ENCODE measurements at places on chromosomes 11 and 22.

DNA sequence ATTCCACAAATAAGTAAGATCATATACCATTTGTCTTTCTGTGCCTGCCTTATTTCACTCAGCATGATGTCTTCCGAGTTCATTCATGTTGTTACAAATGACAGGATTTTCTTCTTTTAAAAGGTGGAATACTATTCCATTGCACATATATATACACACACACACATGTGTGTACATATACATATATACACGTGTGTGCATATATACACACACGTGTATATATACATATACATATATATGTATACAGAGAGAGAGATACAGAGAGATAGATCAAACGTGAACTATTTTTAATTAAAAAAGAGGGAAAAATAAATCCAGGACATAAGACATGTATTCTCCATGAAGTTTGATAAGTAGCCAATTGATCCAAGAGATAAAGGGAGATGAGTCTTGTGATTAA lies 108.1 kb downstream of the TRPC6 start:
- no peak for DNase-seq

GRCh38 chr11:110951037-110951949 lies 239.1 kb upstream of the ARHGAP20 start:
- DNase-seq: no peak

GRCh38 chr11:44868455-44869421 lies 81.9 kb downstream of the TP53I11 start:
- DNase-seq: no peak

DNA sequence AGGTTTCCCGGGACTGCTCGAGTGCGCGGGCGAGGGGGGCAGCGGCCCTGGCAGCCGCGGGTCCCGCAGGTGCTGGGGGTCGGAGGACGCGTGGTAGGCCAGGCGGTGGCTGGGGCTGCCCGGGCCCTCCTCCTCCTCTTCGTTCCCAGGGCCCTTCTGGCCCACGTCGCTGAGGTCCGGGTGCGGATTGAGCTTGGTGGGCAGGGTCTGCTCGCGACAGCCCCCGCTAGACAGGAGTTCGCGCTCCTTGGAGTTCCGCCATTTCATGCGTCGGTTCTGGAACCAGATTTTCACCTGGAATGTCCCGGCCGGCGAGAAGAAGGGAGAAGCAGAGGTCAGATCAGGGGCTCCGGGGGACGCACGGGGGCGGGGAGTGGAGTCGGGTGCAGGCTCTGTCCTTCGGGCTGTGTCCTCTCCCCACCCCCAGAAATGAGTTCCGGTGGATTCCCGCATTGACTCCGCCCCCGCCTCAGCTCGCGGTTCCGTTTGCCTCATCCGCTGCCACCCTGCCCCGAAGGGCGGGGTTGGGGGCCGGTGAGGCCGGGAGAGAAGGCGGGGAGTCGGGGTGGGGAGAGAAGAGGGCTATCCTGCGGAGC lies 3.9 kb downstream of the DBX1 start:
- DNase-seq: peak; percentile 74

DNA sequence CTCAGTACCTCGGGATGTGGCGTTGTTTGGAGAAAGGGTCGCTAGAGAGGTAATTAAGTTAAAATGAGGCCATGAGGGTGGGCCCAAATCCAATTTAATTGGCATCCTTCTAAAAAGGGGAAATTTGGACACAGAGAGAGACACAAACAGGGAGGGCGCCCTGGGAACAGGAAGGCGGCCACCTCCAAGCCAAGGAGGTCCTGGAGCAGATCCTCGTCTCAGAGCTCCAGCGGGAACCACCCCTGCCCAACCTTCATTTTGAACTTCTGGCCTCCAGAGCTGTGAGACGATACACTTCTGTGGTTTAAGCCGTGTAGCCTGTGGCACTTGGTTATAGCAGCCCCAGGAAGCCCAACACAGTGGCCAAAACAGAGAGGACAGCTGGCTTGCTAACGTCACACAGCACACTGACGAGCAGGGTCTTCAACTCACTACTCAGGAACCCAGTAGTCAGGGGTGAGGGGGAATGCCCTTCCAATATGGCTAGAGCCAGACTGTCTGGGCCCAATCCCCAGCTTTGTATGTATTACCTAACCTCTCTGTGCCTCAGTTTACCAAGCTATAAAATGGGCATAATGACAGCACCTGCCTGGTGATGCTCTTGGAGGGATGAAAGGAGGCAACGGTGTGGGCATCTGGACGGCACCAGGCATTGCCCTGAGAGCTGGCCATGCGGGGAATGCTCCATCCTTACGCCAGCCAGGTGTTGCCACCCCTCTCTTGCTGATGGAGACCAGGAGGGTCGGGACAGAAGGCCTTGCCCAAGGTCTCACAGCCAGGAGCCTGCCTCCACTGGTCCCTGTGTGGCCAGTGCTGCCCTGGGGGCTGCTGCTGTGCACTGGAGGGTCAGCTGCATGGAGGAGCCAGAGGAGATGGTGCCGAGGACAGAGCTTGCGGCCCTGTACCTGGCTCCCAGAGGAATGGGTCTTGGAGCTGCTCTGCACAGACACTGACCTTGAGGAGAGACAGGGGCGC lies 53.3 kb upstream of the LINC01488 start:
- DNase-seq: no peak

GRCh38 chr11:125952973-125953372 lies 7.1 kb downstream of the VSIG10L2 start:
- DNase-seq: no peak
